ENCODE measurements at places on chromosomes 11 and 22.

- no peak for DNase-seq
Measured at GRCh38 chr11:118152020-118152551, 537 bp downstream of the SCN4B start.

- DNase-seq = no peak
Measured at GRCh38 chr11:45224766-45225165, 61.4 kb downstream of the SYT13 start.

DNA sequence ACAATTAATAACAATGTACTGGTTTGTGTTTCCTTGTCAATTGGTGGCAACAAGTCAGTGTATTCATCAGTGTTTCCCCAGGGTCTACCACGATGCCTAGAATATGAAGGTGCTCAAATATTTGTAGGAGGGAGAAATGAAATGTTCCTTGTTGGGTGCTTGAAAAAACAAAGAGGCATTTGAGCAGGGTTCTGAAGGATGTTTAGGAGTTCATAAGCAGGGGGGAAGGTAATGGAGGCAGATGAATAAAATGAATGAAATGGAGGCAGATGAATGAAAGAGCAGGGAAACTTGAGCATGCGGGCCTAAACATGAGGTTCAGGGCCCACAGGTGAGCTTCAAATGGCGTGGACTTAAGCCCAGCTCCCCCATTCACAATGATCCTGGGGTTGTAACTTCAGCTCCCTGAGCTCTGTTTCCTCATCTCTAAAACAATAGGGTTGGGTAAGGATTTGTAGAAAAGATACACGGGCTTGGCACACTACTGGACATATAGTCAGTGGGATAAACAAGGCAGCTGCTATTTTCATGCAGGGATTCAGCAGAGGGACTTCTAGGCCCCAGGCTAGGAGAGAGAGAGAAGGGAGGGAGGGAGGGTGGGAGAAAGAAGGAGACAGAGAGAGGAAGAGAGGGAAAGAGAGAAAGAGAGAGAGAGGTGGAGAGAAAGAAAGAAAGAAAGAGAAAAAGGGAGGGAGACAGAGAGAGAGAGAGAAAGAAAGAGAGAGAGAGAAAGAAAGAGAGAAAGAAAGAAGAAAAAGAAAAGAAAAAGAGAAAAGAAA lies 73.7 kb downstream of the MN1 start:
- no peak for DNase-seq

DNA sequence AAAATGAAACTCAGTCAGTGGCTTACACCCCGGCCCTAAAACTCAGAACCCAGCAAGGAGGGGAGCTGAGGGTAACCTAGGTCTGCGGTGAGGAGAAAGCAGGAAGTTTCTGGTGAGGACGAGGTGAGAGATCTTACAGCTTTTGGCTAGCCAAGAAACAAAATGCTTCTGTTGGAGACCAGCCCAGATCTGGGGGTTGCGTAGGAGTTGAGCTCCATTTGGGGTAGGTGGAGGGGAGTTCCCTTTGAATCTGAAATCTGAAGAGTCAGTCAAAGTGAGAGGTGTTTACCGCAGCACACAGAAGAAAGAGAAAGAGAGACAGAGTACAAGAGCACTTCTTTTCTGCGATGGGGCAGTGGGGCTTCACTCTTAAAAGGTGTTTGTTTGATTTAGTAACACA lies 29.6 kb downstream of the EHF start:
- DNase-seq = peak; percentile 93

- DNase-seq = no peak
Measured at GRCh38 chr11:84626256-84626655, 1000.9 kb downstream of the DLG2 start.

- DNase-seq = no peak
Measured at GRCh38 chr22:21829523-21829922, 37.9 kb downstream of the MAPK1 start.

- no peak for DNase-seq
Measured at GRCh38 chr22:49091917-49092545, 735.6 kb downstream of the BRD1 start.

- DNase-seq = no peak
Measured at GRCh38 chr22:22197993-22198402, 46.6 kb upstream of the VPREB1 start.

GRCh38 chr11:119909077-119909476 lies 180.1 kb upstream of the NECTIN1 start:
- no peak for DNase-seq

DNA sequence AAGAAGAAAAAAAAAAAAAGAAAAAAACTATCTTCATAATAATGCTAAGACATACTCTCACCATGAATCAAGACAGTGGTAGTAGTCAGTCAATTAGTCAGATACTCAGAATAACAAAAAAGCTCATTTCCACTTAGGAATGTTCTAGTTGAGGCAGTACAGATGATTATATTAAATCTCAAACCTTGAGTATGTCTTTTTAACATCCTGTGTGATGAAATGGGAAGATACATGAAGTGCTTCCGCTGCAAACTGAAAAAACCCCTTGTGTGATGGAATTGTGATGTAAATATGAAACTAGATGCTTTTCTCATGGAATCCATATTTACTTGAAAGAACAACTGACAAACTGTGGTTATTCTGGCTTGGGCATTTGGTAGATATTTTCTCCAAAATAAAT lies 13.7 kb downstream of the AMOTL1 start:
- DNase-seq = no peak

GRCh38 chr22:46058591-46059519 lies 81.9 kb upstream of the WNT7B start:
- no peak for DNase-seq

GRCh38 chr22:40446203-40446602 lies 75.8 kb downstream of the SGSM3 start:
- DNase-seq = no peak

DNA sequence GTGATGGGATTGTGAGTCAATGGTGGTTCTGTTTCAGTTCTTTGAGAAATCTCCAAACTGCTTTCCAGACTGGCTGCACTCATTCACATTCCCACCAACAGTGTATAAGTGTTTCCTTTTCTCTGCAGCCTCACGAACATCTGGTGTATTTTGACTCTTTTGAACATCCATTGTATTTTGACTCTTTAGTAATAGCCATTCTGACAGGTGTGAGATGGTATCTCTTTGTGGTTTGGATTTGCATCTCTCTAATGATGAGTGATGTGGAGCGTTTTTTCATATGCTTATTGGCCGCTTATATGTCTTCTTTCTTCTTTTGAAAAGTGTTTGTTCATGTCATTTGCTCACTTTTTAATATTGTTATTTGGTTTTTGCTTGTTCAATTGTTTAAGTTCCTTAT lies 19.4 kb downstream of the NELL1 start:
- peak; percentile 64 for DNase-seq

- no peak for DNase-seq
Measured at GRCh38 chr11:107791343-107792048, 67.1 kb downstream of the SLC35F2 start.

DNA sequence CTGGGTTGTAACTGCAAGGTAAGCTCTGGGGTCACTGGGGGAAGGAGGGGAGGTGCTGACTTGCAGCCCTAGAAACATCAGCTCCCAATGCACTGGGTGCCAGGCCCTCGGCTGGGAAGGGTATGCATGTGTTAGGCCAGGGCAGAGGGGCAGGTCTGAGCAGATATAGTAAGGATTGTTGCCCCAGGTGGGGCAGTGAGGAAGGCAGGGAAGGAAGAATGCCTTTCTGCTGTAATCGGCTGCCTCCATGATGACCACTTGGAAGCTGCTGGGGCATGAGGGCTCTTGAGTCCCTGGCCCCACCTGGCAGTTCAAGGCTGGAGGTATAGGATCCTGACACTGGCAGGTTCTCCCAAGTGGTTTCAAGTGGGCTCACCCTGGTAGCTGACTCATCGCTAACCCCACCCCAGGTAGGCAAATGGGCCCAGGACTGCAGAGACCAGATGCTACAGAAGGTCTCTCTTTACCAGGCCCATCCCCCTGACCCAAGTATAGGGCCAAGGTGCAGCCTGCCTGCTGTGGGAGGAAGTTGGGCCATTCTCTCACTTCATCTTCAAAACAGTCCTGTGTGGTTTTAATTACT lies 56.7 kb downstream of the TIMP3 start:
- no peak for DNase-seq

DNA sequence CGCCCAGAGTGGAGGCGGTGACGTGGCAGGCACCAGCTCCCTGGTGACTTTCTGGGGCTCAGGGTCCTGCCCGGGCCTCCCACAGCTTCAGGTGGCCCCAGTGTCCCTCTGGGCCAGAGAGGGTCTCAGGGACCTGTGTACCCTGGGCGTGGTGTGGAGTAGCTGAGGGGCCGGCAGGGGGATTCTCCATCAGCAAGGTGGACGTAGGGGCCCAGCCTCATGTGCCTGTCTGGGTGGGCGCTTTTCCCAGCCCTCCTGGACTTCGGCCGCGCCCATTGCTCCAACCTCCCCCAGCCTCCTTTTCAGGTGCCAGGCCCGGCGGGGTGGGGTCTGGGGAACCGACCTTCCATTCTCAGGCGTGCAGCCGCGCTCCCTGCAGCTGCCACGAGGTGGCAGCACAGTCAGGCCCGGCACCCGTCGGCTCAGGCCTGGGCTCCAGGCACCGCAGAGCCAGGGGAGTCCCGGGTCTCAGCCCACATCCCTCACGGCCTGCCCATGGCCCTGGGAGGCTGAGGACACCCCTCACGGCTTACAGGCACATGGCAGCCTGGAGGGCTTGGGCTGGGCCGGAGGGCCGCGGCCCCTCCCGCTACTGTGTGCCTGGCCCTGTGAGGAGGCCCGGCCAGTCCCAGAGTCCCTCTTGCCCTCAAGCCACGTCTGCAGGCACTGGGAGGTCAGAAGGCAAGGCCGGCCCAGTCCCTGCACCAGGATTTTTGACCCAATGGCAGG lies 19.9 kb upstream of the MUC5B start:
- peak; percentile 9 for DNase-seq

DNA sequence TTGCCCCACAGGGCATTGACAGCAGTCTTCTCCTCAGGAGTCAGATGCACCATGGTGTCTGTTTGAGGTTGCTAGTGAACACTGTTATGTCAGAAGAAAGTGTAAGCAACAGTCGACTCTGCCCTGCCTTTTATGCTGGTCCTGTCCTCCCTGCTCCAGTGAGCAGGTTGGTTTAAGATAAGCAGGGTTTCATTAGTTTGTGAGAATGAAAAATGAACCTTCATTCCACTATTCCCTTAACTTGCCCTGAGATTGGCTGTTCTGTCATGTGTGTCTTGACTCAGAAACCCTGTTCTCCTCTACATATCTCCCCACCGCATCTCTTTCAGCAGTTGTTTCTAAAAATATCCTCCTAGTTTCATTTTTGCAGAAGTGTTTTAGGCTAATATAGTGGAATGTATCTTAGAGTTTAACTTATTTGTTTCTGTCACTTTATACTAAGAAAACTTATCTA lies at the start of gene HBD:
Gene HBD (minus strand): TSS at position 103 of the 454 bp plus-strand sequence. CDS start 50 bp downstream, at position 53.
- DNase-seq = peak; percentile 20

GRCh38 chr11:123580557-123581275 lies 73.7 kb downstream of the SCN3B start:
- DNase-seq = peak; percentile 41

GRCh38 chr11:57761301-57762234 lies at the start of gene CTNND1:
Gene CTNND1 (plus strand): TSS chr11:57761802. CDS start chr11:57791479, 29,677 bp downstream.
- DNase-seq = no peak

- DNase-seq = no peak
Measured at GRCh38 chr11:86805873-86806310, 5.5 kb downstream of the PRSS23 start.

GRCh38 chr11:95599959-95600586 lies 189.5 kb downstream of the FAM76B start:
- no peak for DNase-seq

- no peak for DNase-seq
Measured at GRCh38 chr22:46854125-46854870, 91.8 kb downstream of the TBC1D22A start.

DNA sequence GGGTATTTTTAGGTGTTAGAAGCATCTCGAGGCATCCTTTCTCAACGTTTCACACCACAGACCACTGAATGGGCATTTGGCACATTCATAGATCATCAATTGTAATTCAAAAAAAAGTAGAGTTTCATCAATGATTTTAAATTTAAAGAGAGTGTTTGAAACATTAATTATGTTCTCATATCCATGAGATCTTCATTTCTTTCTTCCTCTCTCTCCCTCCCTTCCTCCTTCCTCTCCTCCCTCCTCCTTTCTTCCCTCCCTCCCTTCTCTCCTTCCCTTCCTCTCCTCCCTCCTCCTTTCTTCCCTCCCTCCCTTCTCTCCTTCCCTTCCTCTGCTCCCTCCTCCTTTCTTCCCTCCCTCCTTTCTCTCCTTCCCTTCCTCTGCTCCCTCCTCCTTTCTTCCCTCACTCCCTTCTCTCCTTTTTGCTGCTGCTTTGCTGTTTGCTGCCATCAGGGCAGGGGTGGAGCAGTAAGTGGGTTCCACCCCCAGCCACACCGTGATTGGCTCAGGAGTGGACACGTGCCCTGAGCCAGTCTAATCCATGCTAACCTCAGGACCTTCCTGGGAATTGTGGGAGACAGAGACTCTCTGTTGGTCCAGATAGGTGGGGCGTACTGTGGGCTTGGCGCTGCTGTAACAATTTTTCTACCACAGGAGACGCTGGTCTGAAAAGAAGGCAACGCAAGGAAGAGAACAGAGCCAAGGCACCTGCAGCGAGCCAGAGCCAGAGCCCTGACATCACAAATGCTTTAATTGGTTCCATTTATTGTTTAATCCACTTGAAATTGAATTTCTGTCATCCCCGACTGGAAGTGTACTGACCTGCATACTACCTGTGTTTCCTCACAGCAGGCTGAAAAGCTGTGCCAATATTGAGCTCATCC lies 33.7 kb upstream of the APOBEC3A start:
- no peak for DNase-seq

- DNase-seq = no peak
Measured at GRCh38 chr11:45848654-45849081, 1.4 kb downstream of the CRY2 start.

DNA sequence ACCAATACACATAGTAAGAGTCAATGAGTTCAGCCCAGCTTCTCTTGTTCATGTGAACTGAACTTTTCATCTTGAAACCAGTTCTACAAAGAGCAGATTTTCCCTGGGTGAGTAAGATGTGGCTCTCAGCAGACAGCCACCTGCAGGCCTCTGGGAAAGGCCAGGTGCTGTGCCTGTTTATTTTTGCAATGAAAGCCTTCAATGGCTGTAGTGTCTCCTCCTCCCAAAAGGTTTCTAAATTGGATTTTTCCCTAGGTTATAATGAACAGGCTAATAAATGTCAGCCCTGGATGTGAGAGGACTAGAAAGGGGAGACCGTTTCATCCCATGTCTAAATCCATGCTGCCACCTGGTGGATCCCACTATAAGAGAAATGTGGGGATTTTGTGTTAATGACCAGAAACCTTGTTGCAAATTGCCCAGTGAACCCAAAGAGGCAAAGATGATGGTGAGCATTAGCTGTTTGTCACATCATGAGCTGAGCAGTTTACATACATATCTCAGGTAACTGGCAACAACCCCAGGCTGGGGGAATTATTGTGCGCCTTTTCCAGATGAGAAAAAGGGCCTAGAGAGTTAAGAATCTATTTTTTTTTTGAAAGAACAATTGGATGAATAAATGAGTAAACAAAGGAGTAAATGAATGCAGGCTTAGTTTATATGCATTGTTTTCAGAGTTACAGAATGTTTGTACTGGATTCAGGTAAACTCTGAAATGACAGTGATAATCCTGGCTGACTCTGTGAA lies 12.7 kb downstream of the C11orf91 start:
- DNase-seq = no peak

- DNase-seq = no peak
Measured at GRCh38 chr11:110736171-110736553, 23.9 kb upstream of the ARHGAP20 start.
